ENCODE measurements at places on chromosomes 2 and 18. TPM values are rescaled to one million over a fixed set of nuclear protein-coding genes. Genes with fewer than 3 reads are reported as not detected.

ACADL gene
- not detected for total RNA-seq

FOXD4L1 gene
- total RNA-seq, result not detected

PARD6G gene
- 66.8 TPM for total RNA-seq

MFF gene
- 39.9 TPM for total RNA-seq

TANC1 gene
- 66.3 TPM for total RNA-seq

C2orf15 gene
- total RNA-seq, result 0.11 TPM

DYSF gene
- 34.2 TPM for total RNA-seq

SERPINB13 gene
- total RNA-seq, result not detected

SOX11 gene
- total RNA-seq, result not detected

GKN2 gene
- total RNA-seq, result not detected

SS18 gene
- 68.0 TPM for total RNA-seq

UCN gene
- 0.34 TPM for total RNA-seq

AKAIN1 gene
- not detected for total RNA-seq

TTR gene
- total RNA-seq, result not detected

ALPG gene
- total RNA-seq, result not detected

ALPI gene
- not detected for total RNA-seq

MAP3K19 gene
- not detected for total RNA-seq

ZNF521 gene
- 149 TPM for total RNA-seq

THSD7B gene
- not detected for total RNA-seq

SLC11A1 gene
- total RNA-seq, result 0.09 TPM

IFIH1 gene
- total RNA-seq, result 4.3 TPM

KANSL3 gene
- 21.7 TPM for total RNA-seq

CRYBA2 gene
- total RNA-seq, result not detected

GCFC2 gene
- 19.3 TPM for total RNA-seq

NEURL3 gene
- total RNA-seq, result 0.11 TPM

GCC2 gene
- total RNA-seq, result 16.0 TPM

SLC4A3 gene
- total RNA-seq, result 0.26 TPM

TNFRSF11A gene
- 49.1 TPM for total RNA-seq

MEP1B gene
- 0.09 TPM for total RNA-seq

IL36A gene
- total RNA-seq, result not detected

FBLN7 gene
- total RNA-seq, result 0.87 TPM

SGPP2 gene
- total RNA-seq, result not detected

LRRTM1 gene
- total RNA-seq, result not detected

EMILIN1 gene
- total RNA-seq, result 34.8 TPM

ATP8B1 gene
- total RNA-seq, result 31.9 TPM

DTNB gene
- total RNA-seq, result 5.7 TPM

TEX44 gene
- not detected for total RNA-seq

COL3A1 gene
- 6.9 TPM for total RNA-seq

ZEB2 gene
- total RNA-seq, result 0.26 TPM

GALNT13 gene
- under 0.01 TPM for total RNA-seq

EVX2 gene
- not detected for total RNA-seq

MPP4 gene
- total RNA-seq, result 0.22 TPM

CD207 gene
- 0.11 TPM for total RNA-seq

SIX2 gene
- not detected for total RNA-seq
